ENCODE measurements at places on chromosomes 3 and 15. TPM values are rescaled to one million over a fixed set of nuclear protein-coding genes. Genes with fewer than 3 reads are reported as not detected.

GRCh38 chr3:37905987-37906674, 44.5 kb downstream of the CTDSPL start:
- DNase-seq = no peak

Gene GABRB3
- 2.2 TPM for total RNA-seq

DNA sequence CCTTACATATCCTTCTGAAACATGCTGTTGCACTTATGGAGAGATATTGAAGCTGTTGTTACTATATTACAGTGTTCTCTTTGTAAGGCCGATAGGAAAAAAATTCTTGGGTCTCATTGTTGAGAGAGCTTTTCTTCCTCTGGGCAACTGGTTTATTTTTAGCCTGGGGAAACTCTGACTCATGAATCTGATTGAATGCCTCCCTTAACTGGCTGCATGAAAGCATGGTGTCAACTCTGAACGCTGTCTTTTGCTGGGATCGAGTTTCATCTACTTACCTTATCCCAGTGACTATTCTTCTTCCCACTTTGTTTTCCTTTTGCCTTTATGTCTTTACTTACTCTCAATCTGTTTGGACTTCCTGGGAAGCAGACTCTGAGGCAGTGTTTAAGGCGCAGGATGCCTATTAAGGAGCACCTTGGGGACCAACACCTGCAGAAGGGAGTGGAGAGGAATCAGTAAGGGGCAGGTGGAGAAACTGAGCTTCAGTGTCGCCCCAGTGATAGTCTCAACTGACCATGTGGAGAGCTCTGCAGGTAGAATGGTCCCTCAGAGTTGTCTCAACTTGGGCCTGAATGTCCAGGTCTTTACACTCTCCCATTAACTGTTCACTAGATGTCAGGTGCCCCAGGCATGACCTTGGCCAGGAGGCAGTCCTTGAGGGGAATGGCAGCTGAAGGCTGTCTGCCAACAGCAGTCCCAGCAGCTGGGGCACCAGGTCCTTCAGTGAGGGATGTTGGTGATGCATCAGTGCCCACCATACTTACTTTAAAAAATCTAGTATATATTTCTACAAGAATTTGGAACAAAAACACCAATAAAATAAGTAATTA, 88.9 kb upstream of the CCNL1 start:
- DNase-seq = no peak

Gene AMT
- 9.4 TPM for total RNA-seq

- no peak for DNase-seq
Measured at GRCh38 chr15:96421178-96421601, 90.7 kb downstream of the NR2F2 start.

DNA sequence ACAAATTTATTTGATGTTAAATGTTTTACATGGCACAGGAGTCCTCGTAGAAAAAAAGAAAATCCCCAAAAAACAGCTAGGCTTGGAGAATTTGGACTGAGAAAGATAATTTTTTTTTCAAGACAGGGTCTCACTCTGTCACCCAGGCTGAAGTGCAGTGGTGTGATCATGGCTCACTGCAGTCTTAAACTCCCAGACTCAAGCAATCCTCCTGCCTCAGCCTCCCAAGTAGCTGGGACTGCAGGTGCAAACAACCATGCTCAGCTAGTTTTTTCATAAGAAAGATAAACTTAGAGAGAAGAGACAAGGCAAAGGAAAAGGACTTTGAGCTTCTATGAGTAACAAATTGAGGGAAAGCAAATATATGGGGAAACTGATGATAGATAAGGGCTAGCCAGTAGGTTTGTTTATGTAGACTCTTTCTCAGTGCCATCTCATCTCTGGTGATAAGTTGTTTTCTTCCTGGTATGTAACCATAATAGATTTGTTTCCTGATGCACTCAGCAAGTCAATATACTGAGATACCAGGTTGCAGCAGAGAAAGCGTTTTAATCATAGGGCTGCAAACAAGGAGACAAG, 13.1 kb upstream of the TRMT10C start:
- DNase-seq = no peak

Gene IGF2BP2
- 60.3 TPM for total RNA-seq

Gene CDHR4
- 0.66 TPM for total RNA-seq

DNA sequence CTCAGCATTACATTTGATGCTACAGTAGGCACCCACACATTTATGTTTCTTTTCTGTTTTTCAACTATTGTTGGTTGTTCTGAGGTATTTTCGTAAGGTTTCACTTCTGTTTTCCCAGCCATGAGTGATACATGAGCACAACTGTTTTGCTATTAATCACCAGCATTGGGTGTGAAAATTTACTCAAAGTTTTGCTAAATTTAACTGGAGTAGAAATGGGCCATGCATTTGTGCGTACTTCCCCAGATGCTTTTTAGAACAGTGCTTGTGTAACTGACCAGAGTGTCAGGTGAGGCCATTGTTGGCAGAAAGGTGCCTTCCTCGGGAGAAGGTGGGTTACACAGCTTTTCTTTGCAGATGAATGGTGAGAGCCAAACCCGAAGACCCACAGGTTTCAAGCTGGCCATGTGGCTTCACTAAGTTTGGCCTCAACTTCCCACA, 70.4 kb downstream of the ST6GAL1 start:
- no peak for DNase-seq

Gene HDGFL3
- 16.8 TPM for total RNA-seq

Gene DAZL
- not detected for total RNA-seq

Gene PSTPIP1
- 69.1 TPM for total RNA-seq

Gene CLRN1
- total RNA-seq = not detected

DNA sequence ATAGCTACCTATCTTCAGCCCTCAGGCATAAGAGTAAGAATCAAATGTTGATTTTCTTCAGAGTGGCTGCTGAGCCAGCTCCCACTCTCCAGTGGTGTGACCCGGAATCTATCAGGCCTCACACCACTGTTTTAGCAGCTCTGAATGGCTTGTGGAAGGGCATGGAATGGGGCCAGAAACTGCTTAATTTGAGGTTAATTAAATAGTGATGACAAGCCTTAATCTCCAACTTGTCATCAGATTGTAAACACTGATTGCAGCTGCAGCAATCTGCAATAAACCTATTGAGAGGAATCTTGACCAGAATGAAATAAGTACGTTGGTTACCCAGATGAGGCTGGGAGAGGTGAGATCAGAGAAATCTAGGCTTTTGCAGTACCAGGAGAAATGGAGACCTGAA, 317.4 kb downstream of the FHIT start:
- no peak for DNase-seq

DNA sequence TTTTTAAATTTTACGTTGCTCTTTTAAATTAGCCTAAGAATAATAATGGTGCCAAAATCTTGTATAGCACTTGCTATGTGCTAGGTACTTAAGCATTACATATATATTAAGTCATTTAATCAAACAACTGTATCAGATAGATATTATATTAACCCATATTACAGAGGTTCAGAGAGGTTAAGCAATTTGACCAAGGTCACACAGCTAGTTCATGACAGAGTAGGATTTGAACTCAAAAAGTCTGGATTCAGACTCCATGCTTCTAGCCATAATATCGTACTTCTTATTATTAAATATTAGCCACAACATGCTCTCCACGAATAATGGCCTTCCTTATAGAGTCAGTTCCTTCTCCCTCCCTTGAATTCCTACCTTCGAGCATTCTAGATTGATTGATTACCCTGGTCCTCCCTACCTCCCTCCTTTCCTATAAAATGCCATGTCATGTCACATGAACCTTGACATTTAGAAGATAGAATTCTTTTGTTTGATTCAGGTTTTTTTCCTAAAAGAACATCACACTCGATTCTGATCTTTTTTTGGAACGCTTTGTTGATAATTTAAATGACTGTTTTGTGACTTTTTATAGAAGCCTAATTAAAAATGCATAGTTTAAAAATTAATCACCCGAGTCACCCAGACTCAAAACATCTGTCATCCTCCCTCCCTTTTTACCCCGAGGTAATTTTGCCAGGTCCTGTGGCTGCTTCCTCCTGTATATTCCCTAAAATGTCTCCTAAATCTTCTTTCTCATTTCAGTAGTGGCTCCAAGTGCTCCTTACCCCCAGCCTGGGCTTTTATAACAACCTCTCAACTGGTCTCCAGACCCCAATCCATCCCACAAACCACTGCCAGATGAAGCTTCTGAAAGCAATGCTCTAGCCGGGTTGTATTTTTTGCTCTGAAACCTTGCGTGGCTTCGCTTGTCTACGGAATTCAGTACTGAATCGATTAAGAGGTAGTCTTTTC, 8.5 kb upstream of the PSMD6 start:
- DNase-seq = no peak

Gene SLC22A14
- 0.30 TPM for total RNA-seq

Gene CD200R1
- total RNA-seq = not detected

- no peak for DNase-seq
Measured at GRCh38 chr15:52252781-52253180, 42.8 kb downstream of the MYO5C start.

Gene KIAA1143
- total RNA-seq = 26.5 TPM
